ENCODE measurements at places on chromosomes 1 and 21.

DNA sequence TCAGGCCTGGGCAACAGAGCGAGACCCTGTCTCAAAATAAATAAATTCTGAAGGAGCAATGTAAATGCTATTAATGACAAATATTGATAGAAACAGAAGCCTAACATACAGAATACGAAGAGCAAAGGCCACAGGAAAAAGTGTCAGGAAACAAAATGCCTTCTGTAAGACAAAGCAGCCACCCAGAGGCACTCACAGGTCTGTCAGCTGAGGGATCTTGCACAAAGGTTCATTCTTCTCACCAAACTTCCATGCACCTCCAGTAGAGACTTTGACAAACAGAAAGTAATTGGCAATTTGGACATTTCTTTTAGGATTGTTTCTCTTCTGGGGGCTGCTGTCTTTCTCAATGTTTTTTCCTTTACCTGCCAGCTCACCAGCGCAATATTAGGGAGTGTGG lies 1.2 kb upstream of the ALDH9A1 start:
- no peak for DNase-seq

DNA sequence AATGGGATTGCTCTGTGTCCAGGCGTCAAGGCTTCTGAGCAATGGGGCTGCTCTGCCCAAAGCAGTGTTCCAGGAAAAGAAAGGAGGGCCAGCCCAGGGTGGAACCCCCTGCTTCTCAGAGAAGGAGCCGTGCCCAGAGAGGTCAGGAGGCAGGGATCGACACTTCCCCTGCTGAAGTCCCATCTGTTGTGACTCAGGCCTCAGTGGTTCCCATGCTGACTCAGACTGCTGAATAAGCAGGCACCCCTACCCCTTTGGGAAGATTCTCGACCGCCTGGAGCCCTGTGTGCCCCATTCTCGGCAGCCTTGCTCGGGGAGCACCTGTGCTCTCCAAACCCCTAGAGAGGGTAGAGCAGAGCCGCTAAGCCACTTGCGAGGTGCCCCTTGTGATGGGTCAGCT lies 23.9 kb downstream of the PKP1 start:
- no peak for DNase-seq

DNA sequence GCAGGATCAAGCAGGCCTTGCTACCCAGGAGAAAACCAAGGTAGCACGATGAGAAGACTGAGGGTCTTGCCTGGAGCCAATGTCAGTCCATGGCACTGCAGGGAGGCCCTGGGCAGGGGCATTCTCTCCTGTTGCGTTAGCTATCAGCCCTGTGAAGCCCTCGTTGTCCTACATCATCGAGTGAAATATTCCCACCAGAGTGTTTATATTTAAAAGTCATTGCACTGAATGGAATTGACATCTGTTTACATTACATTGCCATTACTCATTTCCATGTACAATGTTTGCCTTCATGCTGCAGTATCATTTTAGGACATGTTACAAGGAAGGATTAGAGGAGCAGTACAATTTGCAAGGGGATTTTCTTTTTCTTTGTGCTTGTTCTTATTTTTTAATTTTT lies 243.9 kb downstream of the KAZN start:
- DNase-seq = no peak

DNA sequence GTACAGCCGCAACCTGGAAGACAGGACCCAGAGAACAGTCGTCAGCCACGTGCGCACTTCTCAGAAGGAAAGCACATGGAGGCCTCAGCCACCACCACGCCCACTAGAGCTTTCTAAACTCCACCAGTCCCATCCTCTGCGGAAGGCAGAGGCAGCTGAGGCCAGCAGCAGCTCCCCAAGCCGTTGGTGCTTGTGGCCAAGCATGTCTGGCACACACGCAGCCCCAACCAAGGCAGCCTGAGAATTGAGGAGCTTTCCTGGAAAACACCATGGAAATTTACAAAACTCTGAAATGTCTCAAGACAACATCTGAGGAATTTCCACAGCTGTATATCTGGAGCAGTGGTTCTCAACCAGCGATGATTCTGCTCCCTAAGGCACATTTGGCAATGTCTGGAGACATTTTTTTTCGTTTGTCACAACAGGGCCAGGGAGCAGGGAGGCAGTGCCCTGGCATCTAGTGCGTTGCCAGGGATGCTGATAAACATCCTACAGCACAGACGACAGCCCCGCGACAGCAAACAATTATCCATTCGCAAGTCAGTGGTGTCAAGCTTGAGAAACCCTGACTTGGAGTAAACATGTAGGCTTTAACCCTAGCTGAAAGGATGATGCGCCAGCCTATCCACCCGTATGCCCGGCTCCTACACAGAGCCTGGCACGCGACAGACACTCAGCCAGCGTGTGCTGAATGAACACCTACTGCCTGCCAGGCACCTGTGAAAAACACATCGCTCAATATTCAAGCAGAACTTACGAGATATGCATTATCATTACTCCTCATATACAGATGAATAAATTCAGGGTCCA lies 24.7 kb downstream of the NPHP4 start:
- DNase-seq = no peak

DNA sequence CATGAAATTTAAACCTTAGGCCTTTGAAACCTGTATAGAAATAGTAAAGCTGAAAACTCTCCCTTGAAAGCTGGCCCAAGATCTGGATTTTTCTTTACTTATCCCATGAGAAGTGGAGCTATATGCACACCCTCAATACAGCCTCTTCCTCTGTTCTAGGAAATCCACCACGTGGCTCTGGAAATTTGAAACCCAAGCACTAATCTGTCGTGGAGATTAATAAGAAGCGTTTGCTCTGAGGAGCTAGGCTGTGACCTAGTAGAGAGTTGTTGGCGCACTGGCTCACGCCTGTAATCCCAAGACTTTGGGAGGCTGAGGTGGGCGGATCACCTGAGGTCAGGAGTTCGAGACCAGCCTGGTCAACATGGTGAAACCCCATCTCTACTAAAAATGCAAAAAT lies 291.3 kb upstream of the PLXNA2 start:
- no peak for DNase-seq

GRCh38 chr1:197526736-197527371 lies 248.4 kb downstream of the DENND1B start:
- no peak for DNase-seq

GRCh38 chr1:40032240-40032891 lies 8.2 kb upstream of the CAP1 start:
- no peak for DNase-seq

DNA sequence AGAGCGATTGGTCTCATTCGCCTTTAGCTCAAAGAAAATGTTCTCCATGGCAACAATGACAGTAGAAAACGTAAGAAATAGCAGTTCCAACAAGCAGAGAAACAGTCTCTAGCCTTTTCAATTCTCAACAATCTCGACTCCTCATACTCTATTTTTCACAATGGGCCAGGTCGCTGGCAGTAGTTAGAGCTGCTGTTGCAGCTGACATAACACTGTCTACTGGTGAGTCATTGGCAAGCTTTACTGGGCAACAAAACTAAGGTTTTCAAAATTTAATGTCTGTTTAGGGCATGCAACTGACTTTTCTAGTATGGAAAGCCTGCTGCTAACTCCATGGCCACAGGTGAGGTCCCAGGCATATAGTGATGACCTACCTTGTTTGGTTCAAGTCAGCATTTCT lies 221.1 kb upstream of the KAZN start:
- DNase-seq = no peak

DNA sequence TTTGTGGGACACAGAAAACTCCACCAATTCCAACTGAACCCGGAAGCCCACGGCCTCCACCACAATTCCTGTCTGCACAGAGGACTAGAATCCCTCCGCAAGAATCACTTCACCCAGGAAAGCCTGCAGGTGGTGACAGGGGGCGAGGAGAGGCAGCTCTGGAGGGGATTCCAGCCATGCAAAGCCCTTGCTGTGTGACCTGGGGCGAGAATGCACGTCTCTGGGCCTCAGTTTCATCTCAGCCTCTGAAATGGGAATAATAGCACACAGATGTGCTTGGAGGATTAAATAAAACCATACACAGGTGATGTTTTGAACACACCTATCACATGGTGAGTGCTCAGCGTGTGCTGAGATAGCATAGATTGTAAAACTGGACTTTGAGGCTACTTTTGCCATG lies 14.1 kb downstream of the FBXO2 start:
- DNase-seq = no peak

DNA sequence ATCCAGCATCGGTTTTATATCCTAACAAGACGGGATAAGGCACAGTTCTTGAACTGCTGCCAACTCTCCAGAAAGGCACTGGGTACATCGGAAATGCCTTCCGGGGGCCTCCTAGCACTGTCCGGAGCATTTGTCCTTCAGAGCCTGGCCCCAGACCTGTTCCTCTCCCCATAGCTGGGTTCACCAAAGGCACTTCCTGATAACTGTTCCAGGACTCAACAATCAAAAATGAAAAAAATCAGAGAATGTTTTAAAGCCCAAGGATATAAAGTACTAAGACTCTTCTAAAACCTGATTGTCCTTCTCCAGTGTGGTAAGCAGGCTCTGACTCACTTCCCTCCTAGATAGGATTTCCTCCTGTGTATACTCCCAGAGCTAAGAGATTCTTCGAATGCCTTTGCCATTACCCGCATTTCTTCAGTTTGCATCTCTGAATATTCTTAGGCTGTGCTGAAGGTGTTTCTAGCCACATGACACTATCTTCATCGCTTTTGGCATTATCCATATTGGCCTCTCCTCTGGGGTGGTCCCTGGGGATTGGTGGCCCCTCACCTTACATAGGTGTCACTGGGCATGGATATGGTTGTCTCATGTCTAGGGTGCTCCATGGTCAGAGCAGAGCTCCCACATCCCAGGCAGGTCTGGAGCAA lies 112.9 kb downstream of the ZBTB18 start:
- DNase-seq = no peak

- no peak for DNase-seq
Observed at GRCh38 chr21:34271189-34271851, 92.5 kb upstream of the KCNE2 start.

DNA sequence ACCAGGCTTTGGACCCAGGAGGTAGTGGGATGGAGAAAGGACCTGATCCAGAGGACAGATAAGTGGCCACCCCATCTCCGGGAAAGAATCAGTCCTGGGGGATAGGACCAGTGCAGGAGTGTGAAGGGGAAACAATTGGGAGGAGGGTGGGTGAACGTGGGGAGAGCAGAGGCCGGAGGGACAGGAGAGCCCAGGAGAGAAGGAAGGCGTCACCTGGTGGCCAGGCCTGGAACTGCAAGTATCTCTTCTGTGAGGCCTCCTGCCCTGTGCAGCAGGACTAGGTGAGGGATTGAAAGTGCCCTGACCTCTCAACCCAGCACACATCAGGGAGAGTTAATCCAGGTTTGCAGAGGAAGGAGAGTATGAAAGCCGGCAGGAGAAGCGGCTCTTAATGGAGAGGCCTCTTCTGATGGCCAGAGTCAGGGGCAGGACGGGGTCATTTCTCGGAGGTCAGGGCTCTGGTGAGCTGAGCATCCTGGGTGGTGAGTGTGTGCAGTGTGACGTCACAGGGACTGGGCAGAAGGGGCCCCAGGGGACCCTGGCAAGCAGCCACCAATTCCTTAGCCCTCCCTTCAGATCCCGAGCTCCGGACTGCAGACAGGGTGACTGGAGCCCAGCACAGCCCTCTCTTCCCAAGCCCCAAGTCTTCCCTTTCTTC lies 9.2 kb upstream of the LAD1 start:
- DNase-seq = peak; percentile 55

GRCh38 chr1:66532214-66532613 lies 1.7 kb upstream of the SGIP1 start:
- no peak for DNase-seq

DNA sequence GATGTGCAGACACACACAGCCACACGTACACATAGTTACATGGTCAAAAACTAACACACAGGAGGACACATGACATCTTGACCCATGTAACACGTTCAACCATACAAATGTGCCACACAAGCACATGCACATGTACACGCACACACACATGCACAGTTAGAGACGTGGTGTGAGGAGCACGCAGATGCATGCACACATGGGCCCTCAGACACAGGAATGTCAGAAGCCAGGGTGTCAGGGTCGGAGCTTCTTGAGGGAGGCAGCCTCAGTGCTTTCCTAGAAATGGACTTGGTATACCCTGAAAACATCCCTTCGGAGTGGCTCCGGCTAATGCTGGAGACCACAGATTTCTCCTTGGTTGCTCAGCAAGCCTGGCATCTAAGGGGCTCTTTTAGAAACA lies 114.3 kb downstream of the DMRTB1 start:
- DNase-seq = no peak

GRCh38 chr1:228398741-228399461 lies 7.7 kb downstream of the TRIM11 start:
- DNase-seq = no peak

GRCh38 chr21:37139154-37139553 lies 66.1 kb downstream of the TTC3 start:
- no peak for DNase-seq

- DNase-seq = no peak
Observed at GRCh38 chr1:101290922-101291561, 54.2 kb downstream of the S1PR1 start.

DNA sequence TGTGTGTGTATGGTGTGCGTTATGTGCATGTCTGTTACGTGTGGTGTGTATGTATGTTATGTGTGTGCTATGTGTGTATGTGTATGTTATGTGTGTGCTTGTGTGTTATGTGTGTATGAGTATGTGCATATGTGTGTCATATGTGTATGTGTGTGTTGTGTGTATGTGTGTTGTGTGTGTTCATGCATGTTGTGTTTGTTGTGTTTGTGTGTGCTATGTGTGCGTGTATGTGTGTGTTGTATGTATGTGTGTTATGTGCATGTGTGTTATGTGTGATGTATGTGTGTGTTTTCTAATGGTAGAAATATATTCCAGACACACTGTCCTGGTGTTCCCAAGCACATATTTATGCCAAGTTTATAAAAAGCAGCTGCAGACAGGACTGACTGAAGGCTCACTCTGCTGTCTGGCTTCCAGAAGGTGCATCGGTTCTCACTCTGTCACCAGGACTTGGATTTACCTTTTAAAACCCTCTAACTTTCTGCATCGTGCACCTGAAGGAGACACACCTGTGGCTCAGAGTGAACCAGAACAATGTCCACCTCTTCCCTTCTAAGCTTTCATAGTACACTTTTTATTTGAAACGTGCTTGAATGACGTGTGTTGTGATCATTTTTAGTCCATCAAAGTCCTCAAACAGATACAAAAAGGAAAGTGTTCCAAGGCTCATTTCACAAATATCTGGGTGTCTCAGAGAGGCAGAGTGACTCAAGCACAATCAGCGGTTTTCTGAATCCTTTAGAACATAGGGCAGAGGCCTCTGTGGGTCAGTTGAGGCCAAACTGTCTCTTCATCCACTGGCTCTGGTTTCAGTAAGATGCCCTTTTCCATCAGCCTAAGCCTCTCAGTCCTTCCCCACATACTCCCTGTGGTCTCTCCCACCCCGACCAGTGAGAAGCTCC lies 49.9 kb downstream of the TOMM20 start:
- DNase-seq = no peak

DNA sequence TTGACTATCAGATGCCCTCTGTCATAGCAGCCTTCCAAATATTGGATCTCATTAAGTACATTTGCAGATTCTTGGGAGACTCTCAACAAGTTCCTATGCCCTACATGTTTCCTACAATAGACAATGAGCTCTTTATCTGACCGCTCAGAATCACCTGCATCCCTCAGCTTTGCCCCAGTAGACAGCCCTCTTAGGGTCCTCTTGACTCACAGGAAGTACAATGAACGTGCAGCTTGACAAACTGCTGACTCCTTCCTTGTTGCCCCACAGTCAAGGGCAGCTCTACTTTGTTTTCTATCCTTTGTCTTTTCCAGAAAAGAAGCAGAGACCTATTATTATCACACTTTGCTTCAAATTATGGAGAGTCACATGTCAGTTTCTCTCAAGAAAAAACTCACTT lies 27.6 kb downstream of the SLC44A5 start:
- DNase-seq = no peak

- DNase-seq = no peak
Observed at GRCh38 chr1:210394281-210394821, 65.6 kb downstream of the HHAT start.

GRCh38 chr1:243558576-243558975 lies 291.5 kb downstream of the AKT3 start:
- no peak for DNase-seq

Measured in central memory CD8-positive, alpha-beta T cell (primary cell).